Left lobe of liver (tissue), 2 donors: ENCODE measurements at places on chromosomes 12 and 14.
A peak's percentile ranks its signal among the peaks of the same experiment; 100 is the strongest.

GRCh38 chr12:89622115-89622514 lies 86.5 kb downstream of the ATP2B1 start:
- no peak for DNase-seq

- no peak for DNase-seq
Measured at GRCh38 chr12:65787056-65787865, 37.0 kb upstream of the HMGA2 start.

GRCh38 chr12:104805186-104805585 lies 152.9 kb downstream of the SLC41A2 start:
- no peak for DNase-seq

DNA sequence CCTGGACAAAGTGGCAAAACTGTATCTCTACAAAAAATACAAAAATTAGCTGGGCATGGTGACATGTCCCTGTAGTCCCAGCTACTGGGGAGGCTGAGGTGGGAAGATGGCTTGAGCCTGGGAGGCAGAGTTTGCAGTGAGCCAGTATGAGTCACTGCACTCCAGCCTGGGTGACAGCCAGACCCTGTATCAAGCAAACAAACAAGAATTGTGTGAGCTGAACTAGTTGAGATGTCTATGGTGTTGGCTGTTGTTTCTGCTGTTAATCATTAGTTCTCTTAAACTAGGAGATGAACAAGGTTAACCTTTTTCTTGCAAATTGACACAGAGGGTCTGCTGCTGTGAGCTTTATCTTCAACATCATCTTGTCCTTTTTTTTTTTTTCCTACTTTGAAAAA lies 23.6 kb downstream of the RASSF3 start:
- peak; percentile 78 for DNase-seq

DNA sequence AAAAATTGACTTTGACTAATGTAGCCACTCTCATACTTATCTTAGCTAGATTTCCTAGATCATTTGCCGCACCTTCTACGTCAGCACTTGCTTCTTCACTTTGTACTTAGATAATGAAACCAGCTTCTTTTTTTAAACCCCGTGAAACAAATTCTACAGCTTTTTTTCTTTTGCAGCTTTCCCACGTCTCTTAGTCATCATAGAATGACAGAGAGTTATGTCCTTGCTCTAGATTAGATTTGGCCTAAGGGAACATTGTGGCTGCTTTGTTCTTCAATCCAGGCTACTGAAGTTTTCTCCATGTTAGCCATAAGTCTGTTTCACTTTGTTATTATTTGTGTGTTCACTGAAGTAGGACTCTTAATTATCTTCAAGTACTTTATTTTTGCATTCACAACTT lies 94.9 kb downstream of the SLCO1A2 start:
- DNase-seq: no peak

DNA sequence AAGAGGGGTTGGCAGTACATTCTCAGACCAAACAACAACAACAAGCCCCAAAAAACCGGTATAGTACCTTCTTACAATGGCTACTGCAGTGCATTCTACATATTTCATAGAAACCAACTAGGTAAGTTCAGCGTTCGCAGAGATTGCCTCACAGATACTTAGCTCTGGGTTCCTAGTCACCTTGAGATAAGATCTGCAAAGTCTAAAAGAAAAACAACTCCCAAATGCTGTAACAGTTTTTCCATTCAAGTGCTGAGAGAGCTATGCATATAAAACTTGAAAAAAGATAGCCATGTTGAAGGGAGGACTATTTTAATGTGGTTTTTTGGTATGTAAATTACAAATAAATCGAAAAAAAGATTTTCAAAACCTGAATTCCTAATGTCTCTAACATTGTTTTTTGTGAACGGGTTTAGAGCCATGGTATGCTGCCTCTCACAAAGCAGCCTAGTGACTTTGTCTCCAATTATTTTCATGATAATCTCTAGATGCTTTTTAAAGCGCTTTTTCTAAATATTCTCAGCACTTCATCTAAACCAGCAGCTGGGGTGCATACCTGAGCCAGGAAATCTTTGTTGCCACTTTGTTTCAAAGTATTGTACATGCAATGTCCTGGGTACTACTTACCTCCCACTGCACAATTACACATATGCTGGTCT lies 56.6 kb upstream of the CRACR2A start:
- DNase-seq: no peak

DNA sequence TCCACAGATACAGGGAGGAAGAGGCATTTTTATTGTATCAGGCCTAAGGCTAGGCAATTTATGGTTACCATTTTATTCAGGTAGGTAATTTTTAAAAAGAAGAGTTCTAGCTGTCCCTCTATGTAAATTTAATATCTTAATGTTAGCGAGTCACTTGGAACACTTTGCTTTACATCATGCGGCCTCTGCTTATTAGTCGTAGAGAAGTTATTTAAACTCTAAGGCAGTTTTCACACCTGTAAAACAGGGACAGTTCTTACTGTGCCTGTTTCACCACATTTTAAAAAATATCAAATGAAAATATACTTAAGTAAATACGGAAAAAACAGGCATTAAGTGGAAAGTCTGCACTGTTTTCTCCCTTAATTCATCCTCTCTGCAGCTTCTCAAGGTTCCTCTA lies 71.4 kb upstream of the POC1B start:
- DNase-seq: no peak

GRCh38 chr14:63860146-63860545 lies 7.3 kb downstream of the SYNE2 start:
- no peak for DNase-seq

DNA sequence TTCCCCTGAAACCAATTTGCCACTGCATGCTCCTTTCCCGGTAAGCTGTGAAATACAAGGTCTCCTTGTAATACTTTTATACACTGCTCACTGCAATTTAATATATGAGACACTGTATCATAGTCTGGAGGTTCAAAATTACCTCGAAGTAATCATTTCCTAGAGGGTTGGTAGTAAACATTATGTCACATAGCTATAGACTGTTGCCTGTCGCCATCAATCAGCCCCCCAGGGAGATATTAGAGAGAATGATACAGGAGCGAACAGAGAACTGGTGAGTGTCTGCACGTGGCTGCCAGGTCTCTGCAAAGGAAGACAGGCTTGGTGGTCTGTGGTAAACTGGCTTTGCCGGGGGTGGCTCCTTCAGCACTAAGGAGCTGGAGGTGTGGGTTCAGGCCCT lies 165.5 kb upstream of the WSCD2 start:
- DNase-seq: no peak

DNA sequence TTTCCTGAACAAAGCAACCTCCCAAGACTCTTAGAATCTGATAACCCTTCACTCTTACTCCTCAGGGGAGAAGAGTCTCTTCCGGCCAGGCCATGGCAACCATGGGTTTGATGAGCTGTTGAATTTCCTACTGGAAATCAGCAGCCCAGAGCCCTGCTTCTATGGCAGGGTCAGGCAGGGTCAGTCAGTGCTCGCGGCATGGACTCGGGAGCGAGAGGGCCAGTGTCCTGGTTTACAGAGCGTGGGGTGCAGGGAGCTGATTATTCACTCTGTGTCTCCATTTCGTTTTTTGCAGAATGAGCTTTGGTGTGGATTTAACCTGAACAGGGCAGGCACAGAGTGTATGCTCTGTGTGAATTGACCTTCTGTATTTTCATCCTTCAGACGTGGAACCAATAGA lies 340.6 kb upstream of the SFSWAP start:
- no peak for DNase-seq

DNA sequence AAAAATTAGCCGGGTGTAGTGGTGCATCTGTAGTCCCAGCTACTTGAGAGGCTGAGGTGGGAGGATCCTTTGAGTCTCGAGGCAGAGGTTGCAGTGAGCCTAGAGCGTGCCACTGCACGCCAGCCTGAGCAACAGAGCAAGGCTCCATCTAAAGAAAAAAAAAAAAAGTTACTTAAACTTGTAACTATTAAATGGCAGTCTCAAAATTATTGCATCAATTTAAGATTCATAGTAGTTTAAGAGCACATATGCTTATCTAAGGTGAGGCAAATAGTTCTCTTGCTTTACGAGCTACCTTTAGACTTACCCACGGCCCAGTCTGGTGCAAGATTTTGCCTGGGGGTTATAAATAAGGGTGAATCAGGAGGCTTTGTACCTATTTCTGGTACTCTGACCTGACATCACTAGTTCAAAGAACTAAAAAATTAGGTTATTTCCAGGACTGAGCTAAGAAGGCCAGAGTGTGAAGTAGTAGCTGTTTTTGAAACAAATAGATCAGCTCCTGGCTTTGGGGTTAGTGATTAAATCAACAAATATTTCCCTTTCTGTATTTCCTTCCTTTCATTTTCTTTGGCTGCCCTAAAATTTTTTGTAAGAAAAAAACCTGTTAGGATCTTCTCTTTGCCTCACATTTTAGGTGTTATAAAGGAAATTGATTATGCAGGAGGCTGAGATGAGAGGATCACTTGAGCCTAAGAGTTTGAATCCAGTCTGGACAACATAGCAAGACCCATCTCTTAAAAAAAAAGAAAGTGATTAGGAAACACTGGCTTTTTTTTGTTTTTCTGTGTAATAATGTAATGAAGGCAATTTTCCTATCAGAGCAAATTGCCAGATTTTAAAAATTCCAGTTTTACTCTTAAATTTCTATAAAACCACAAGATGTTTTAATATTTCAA lies 3.6 kb downstream of the MGAT2 start:
- no peak for DNase-seq

DNA sequence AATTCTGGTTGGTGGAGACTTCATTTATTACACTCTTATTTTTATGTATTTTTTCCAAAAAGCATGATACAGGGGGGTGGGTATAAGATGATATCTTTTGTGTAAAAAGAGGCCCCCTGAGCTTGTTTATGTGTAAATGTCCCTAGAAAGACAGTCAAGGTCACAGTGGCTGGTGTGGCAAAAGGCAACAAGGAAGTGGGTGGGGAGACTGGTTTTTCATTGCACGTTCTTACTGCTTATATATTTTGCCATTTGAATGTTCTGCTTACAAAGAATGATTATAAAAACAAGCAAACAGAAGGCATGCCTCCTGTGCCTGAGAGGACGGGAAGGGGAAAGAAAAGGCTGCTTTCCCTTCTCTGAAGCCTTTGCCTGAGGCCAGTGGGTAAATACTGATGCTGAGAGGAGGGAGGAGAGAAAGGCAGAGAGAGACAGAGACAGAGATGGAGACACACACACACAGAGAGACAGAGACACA lies 24.1 kb upstream of the ADIPOR2 start:
- no peak for DNase-seq

DNA sequence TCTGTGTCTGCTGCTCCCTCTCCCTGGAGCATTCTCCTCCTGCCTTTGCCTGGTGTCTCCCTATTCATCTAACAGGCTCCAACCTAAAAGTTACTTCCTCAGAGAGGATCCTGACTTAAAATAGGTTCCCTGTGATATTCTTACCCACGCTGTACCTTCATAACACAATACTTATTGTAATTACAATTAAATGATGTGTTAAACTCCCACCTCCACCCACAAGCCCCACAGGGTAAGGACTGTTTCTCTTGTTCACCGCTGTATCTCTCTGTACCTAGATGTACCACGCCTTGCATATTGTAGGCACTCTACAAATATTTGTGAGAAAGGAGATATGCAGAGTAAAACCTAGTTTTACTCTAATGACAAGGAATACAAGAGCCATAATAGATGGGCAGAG lies 5.0 kb downstream of the HEBP1 start:
- no peak for DNase-seq

- no peak for DNase-seq
Measured at GRCh38 chr14:22010545-22011252, 337.1 kb upstream of the OR4E1 start.

GRCh38 chr12:40104461-40105264 lies 1.2 kb downstream of the SLC2A13 start:
- DNase-seq: no peak

- DNase-seq: no peak
Measured at GRCh38 chr14:26867171-26867757, 269.4 kb upstream of the NOVA1 start.

DNA sequence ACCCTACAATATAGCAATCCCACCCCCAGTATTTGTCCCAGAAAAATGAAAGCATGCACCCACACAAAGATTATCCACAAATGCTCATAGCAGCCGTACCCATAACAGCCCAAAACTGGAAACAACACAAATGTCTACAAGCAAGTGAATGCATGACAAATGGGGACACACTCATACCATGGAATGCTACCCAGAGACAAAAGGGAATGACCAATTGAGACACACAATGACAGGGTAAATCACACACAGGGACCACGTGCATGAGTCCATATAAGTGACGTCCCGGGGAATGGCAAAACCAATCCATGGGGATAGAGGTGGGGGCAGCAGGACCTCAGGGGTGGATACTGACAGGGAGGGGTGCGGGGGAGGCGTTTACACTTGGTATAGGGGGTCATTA lies 33.4 kb downstream of the SCARB1 start:
- DNase-seq: no peak

DNA sequence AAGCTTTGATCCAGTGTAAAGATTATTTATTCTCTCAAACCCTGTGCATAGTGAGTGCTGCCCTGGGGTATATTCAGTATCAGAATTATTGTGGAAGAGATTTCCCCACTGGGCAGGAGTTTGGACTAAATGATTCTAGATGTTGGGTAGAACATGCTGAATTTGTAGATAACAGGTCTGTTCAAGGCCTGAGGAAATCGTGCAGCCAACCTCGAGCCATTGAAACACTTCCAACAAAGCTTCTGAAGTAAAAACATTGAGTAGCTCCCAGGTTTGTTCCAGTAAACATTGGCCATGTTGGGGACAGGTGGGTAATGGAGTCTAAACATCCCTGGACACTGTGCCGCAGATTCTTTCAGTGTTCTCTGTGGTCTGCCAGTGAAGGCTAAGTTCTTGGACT lies 87.5 kb downstream of the LLPH start:
- DNase-seq: no peak

- DNase-seq: no peak
Measured at GRCh38 chr12:39378341-39378740, 64.6 kb downstream of the KIF21A start.

- peak; percentile 59 for DNase-seq
Measured at GRCh38 chr12:12704593-12705230, 8.7 kb upstream of the GPR19 start.

DNA sequence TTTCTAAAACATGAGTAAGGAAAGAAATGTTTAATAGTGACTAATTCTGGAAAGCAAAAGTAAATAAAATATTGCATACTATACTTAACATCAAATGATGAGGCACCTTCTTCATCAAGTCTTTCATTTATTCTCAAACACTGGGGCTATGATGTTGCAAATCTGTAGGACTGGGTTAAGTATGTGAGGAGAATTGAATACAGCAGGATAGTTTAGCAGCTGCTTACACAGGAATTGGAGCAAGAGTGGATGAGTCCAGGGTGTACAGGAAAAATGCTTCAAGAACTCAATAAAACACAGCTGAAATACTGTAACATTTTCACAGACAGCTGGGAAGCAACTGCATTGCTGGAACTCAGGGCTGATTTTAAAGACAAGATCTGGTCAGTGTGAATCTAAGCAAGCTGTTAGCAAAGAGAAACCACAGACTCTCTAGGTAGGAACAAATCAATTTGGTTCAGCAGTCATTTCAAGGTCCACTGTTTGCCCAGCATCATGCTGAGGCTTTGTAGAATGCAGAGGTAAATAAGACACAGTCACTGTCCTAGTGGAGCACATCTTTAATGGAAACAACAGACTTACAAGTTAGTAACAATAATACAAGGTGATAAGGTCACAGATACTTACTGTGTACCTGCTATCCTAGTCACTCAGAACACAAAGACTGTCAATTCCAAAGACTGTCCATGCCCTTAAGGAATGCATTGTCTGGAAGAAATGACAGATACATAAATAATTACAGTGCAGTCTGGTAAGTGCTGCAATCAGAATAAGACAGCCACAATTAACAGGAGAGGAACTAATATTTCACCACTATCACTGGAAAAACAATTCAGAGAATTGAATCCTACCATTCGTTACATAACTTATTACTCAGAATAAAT lies 96.8 kb upstream of the DACT1 start:
- no peak for DNase-seq

- DNase-seq: peak; percentile 49
Measured at GRCh38 chr14:42224053-42224888, 617.6 kb downstream of the LRFN5 start.
